ENCODE measurements at places on chromosomes 12 and 14. TPM values are rescaled to one million over a fixed set of nuclear protein-coding genes. Genes with fewer than 3 reads are reported as not detected.
A peak's percentile ranks its signal among the peaks of the same experiment; 100 is the strongest.

DNA sequence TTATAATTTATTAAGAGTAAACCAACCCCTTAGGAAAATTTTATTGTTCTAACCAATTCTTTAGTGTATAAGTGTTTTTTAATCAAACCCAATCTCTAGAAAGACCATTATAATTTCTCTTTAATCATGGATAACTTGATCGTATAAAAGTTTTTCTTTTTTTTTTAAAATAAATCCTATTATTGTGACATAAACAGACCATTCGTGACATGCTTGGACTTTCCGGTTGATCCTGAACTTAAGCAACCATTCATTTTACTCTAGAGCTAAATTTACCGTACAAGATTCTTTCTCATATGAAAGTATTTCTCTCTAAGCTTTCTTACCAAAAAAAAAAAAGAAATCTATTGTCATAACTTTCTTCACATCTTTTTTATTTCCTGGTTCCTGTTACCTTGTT, 32.6 kb upstream of the SLC38A4 start:
- DNase-seq: no peak

The TTLL5 gene
- 14.1 TPM for total RNA-seq

- DNase-seq: peak; percentile 65
Measured at GRCh38 chr14:77037215-77037937, 8.9 kb upstream of the IRF2BPL start.

The PTPRR gene
- total RNA-seq: 2.0 TPM

DNA sequence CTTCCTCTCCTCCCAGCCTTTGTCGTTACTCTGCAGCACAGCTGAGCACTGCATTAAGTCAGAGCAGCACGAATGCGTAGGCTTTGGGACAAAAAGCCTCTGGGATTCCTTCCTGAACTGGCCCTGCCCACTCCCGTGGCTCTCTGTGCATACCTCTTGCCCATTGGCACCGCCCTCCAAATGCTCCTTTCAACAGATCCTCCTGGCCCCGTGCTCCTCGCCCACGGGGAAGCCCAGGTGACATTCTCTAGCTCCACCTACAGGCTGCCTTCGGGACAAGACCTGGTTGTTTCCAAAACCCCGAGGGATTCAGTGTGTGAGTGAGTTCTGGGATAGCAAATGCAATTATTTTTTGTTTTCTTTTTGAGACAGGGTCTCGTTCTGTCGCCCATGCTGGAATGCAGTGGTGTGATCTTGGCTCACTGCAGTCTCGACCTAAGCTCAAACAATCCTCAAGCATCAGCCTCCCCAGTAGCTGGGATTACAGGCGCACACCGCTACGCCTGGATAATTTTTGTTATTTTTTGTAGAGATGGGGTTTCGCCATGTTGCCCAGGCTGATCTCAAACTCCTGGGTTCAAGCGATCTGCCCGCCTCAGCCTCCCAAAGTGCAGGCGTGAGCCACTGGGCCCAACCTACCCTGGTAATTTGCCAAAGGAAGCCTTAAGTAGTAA, 17.9 kb upstream of the TDRD9 start:
- DNase-seq: peak; percentile 83

The SERPINA1 gene
- 2.0 TPM for total RNA-seq

DNA sequence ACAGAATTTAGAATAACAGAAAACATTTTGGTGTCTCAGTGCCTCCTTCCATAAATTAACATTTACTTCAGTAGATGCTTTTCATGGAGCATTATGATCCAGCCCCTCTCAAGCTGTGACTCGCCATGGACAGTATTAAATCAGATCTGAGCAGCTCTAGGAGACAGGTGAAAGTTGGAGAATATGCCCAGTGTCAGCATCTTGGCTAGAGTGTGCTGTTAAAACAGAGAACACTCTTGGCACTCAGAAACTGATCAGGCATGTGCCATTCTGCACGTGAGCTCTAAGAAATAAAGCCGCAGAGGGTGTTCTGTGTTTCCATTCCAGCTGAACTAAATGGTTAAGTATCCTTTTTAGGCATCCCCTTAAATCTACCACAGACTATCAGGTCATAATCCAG, 68.0 kb downstream of the DIP2B start:
- peak; percentile 45 for DNase-seq

The CPM gene
- 2.0 TPM for total RNA-seq

DNA sequence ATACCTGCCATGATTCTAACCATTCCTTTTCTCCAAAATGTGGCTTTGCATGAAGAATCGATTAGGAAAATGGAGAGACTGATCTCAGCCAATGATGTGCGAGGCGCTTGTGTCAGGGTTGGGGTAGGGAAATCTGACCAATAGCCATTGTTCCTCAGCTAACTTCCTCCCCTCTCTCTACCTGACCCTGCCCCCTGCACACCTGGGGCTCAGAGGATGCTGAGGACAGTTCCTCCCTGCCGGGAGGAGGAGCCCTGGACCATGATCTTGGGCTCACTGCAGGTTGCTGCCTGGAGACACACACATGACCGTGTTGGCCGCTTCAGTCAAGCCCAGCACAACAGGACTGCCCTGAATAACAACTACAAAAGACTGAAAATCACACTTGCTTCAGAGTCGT, 119.8 kb upstream of the SFSWAP start:
- no peak for DNase-seq

DNA sequence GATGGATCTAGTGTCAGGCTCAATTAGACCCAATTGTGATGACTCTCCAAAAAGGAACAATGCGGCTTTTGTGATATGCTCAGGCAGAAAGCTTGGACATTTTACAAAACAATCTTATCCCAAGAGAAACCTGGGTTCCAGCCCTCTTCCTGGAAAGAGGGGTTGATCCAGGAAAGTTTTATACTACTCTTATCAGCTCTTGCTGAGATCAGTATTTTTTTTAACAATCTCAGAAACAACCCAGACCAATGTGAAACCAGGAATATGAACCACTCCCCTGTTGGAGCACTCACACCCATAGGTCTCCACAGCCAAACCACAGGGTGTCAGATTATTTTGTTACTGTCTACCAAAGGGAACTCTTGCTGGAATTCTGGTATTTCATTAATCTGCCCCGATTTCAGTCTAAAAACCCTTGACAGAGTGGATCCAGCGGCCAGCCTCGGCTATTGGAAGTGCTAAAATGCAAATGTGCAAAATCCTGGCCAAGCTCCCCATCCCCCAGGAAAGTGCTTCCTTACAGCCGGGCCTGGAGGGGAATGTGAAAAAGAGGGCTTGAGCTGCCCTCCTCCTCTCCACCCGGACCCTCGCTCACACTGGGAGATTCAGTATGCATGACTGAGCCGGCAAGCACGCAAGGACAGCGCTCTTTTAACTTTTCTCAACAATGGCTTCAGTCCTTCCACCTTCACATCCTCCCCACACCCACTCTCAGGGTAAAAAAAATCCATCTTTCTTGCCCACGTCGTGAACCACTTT, 4.0 kb downstream of the FBXL14 start:
- peak; percentile 69 for DNase-seq

GRCh38 chr12:29023436-29024076, 125.5 kb upstream of the FAR2 start:
- peak; percentile 41 for DNase-seq

GRCh38 chr12:97324471-97324870, 138.1 kb upstream of the RMST start:
- DNase-seq: no peak

The BCL11B gene
- total RNA-seq: 1.2 TPM

- no peak for DNase-seq
Measured at GRCh38 chr14:93037351-93037750, 78.4 kb downstream of the ITPK1 start.

The BEST3 gene
- total RNA-seq: 41.7 TPM

DNA sequence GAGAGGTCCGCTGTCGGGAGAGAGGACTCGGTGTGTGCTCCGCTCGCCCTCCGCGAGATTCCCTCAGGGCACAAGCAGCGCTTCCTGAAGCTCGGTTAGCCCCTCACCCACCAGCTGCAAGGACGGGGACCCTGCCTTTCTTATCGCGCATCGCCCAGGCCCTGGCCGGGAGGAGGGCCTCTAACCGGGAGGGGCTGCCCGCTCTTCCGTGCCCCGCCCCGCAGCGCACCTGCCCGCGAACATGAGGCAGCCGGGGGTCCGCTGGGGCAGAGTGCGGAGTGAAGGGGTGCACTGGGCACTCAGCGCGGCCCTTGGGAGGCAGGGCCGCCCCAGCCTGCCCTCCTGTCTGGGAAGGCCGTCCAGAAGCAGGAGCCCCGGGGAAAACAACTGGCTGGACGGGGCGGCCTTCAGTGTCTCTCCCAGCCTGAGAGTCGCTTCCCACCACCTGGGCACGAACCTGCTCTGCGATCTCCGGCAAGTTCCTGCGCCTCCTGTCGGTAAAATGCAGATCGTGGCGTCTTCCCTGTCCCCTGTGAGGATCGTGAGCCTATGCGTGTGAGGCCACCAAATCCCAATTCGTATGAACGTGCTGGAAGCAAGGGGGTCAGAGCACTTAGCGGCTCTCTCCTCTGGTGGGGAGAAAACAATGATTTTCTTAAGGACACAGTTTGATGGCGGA, 28.0 kb upstream of the ADIPOR2 start:
- DNase-seq: peak; percentile 49

DNA sequence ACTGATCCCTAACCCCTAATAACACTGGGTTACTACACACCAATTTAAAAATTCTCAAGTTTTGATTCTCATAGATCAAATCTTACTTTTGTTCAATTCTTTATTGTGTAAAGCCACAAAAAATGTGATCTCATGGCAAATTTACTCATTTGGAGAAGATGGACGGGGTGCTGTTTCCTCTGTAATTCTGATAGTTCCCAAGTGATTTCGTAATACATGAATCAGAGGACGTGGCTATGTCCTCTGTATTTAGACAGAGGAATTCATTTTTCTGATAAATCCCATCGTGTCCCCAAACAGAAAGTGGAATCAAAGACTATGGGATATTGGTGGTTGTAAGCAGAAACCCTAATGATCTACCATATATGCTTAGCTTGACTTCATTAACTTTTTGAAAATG, 76.6 kb upstream of the GNG2 start:
- DNase-seq: no peak

The MSI1 gene
- 1.2 TPM for total RNA-seq

- peak; percentile 58 for DNase-seq
Measured at GRCh38 chr12:102879144-102879763, 37.8 kb downstream of the PAH start.

GRCh38 chr12:3557791-3558620, 67.0 kb downstream of the PRMT8 start:
- no peak for DNase-seq

DNA sequence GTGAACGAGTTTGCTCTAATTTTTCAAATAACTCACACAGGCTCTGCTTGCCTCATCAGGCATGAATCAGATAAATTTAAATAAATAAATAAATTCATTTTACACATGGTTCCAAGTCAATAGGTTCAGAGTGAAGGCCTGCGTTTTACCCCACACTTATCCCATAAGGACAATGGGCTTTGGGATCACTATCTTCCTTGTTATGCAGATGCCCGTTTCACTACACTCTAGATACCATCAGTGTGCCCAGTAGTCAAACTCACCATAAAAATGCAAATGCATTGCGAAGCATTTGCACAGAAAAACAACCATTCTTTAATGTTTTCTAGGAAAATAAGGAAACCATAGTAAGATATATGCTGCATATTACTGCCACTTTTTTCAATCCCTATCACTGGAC, 155.9 kb upstream of the CCDC196 start:
- DNase-seq: no peak

The DCN gene
- total RNA-seq: 2,074 TPM

The PGF gene
- 30.2 TPM for total RNA-seq

- DNase-seq: no peak
Measured at GRCh38 chr14:77372304-77372841, 4.5 kb downstream of the TMED8 start.

- DNase-seq: no peak
Measured at GRCh38 chr14:29317423-29317822, 550.8 kb downstream of the FOXG1 start.

- no peak for DNase-seq
Measured at GRCh38 chr12:58818546-58818945, 101.8 kb downstream of the LRIG3 start.

DNA sequence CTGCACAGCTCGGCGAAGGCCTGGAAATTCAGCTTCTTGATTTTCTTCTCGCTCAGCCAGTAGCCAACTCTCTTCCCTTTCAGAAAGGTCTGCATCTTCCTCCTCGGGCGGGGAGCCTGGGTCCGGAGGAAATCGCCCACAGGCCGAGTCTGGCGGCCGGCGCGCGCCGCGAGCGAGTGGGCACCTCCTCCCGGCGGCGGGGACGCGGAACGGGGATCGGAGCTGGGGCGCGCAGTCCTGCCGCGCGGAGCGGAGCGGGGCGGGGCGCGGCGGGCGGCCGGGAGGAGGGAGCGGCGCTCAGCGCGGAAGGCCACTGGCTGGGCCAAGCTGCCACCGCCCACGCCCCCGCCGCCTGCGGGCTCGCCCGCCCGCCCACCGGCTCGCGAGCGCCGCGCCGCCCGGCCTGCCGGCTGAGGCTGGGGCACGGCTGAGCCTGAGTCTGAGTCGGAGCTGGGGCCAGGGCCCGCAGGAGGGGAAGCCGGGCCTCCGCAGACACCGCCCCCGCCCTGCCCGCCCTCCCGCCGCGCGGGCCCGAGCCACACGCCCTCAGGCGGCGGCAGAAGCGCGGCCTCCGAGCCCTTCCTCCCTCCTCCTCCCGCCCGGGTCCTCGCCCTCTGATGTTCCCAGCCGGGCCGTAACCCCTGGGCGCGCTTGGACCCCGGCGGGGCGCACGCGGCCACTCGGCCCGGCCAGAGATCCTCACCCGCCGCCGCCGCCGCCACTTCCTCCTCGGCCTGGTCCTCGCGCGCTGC, 480 bp downstream of the ITPK1 start:
- DNase-seq: peak; percentile 94

DNA sequence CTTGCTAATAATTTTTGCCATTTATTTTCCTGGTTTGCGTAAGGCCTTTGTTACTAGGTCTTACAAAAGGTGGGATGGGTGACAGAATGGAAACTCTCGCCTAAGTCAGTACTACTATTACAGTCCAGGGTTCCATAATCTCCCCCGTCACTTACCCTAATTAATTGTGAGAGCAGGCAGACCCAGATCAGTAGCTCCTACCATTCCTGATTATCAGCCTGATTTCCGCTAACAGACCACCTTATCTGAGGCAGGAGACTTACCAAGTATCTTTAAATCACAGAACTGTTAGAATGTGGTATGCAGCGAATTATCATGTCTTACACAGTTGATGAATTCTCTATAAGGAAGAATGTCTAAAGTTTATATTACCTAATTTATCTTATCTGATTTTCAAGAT, 234.7 kb downstream of the FOXN3 start:
- DNase-seq: no peak

The SLCO1B1 gene
- 0.04 TPM for total RNA-seq

The CLEC1B gene
- total RNA-seq: 0.13 TPM

The ZNF641 gene
- 17.8 TPM for total RNA-seq

The OR10G3 gene
- total RNA-seq: not detected

DNA sequence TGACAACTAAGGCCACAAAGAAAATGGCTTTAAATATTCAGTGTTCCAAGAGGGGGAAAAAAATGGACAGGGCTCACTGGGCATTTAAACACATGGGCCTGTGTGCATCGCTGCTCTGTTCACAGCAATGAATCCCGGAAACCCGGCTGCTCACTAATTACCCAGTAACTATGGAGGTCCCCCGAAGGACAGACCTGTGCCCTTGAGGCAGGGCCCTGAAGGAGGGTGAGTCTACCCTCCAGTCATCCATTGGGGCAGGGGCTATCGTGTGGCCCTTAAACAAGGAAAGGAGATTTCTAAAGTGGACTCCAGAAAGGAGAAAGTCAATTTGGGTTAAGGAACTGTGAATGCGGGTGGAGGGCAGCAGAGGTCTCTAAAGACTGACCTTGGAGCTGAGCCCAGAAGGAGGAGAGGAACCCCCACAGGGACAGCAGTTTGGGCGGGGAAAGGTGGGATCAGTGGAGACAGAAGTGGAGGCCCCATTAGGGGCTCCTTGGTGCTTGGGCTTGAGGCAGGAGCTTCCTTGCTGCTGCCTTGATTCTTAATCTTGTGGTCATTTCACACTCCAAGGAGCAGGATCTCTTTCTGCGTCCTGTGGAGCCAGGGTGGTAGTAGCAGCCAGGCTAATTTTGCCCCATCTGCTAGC, 1.4 kb upstream of the CLMN start:
- DNase-seq: no peak

The SIX6 gene
- total RNA-seq: not detected
